H54 (cell line): ENCODE measurements at places on chromosomes 4 and X.
A peak's percentile ranks its signal among the peaks of the same experiment; 100 is the strongest.

DNA sequence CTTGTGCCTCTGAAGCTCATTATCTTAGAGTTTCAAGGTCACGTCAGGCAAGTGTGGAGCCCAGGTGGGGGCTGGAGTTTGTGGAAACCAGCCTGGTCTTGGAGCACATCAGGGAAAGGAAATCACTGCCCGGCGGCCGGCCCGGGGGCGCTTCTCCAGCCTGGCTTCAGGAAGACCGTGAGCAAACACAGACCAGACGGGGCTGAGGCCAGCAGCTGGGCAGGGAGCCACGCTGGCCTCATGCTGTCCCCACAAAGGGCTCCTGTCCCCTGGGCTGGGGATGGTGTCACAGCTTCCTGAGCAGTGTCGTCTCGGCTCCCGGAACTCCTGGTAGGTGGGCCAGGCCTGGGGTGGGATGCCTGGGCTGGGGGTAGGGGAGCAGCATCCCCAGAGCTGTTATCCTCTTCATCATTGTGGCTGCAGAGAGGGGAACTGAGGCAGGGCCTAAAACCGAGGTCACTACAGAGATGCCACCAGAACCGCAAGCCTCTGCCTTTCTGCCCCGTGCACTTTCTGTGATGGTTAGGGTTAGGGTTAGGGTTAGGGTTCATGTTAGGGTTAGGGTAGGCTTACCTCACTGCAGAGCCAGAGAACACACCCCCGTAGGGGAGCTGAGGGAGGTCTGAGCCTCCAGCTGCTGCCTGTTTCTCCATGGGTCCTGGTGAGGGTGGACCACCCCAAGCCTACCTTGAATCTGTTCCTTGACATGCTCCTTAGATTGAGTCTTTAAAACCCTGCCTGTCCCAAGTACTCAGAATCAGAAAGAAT is 77.5 kb downstream of the HTRA3 start:
- no peak for DNase-seq

- no peak for DNase-seq
Observed at GRCh38 chrX:140391313-140391712, 113.6 kb downstream of the SOX3 start.

GRCh38 chr4:3780347-3781171 is 14.4 kb downstream of the ADRA2C start:
- no peak for DNase-seq

- DNase-seq, result no peak
Observed at GRCh38 chr4:129481107-129481506, 385.2 kb downstream of the C4orf33 start.

DNA sequence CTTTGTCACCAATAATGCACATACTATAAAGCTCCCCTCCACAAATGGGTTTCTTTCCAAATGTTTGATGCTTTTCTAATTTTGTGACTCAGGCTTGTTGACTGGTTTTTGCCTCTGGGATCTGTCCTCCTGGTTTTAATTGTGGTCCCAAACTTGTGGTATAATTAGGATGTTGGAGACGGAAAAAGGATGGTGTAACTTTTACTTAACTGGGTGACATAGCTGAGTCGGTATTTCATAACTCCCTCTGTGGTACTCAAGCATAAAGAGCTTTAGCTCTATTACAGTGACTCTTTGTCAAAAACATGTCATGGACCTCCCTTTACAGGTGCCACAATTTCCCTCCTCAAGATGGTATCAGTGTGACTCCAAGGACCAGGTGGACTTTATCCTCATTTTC is 119.7 kb upstream of the RBPJ start:
- no peak for DNase-seq

GRCh38 chrX:79065696-79066095 is 78.8 kb upstream of the GPR174 start:
- no peak for DNase-seq

DNA sequence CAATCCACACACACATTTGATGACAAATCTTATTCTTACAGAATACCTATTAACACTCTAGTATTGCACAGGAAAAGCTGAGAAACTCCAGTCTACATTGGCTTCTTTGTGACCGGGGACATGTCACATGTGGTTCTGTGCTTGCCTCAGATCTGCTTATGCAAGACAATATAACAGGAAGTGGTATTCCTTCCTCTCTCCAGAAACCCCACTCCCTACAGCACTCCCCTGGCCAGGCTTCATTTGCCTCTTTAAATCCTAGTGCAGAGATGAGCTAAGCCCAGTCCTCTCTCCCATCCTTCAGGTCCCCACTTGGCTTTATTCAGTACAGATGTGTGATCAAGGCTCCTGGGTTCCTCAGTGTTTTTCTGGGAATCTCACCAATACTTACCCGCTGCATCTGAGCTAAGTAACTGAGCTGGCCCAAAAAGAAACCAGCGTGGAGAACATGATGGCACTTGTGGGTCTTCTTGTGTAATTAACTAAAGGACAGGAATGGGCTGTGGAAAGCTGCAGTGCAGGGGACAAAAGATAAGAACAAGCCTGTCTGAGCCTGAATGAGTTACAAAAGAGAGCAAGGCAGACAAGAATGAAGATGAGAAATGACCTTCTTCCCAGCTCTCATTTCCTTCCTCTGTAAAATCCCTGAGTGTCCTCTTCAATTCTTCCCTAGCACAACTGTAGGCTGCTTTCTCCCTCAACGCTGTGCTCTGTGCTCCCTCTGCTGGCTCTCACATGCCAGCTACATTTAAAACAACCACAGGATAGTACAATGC is 105.6 kb downstream of the HNRNPD start:
- DNase-seq, result no peak

- no peak for DNase-seq
Observed at GRCh38 chrX:118630848-118631247, 96.6 kb upstream of the IL13RA1 start.

GRCh38 chrX:19640693-19641374 is 125.5 kb upstream of the MAP3K15 start:
- DNase-seq, result no peak

GRCh38 chr4:142683997-142684396 is 162.1 kb downstream of the INPP4B start:
- DNase-seq, result no peak

DNA sequence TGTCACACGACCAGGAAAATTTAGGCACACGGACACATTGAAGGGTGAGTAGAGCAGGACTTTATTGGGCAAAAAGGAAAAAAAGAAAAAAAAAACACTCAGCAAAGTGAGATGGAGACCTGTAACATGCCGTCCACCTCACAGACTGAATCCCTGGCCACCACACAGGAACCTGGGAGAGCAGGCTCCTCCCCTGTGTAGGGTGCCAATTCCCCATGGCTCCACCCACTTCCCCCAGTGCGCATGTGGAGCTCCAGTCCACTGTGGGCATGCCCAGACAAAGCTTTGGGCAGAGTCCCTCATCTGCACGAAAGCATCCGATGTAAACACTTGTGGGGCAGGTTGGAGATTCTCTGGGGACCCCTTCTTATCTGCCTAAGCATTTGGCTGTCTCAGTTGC is 23.6 kb upstream of the CBR4 start:
- DNase-seq, result no peak

DNA sequence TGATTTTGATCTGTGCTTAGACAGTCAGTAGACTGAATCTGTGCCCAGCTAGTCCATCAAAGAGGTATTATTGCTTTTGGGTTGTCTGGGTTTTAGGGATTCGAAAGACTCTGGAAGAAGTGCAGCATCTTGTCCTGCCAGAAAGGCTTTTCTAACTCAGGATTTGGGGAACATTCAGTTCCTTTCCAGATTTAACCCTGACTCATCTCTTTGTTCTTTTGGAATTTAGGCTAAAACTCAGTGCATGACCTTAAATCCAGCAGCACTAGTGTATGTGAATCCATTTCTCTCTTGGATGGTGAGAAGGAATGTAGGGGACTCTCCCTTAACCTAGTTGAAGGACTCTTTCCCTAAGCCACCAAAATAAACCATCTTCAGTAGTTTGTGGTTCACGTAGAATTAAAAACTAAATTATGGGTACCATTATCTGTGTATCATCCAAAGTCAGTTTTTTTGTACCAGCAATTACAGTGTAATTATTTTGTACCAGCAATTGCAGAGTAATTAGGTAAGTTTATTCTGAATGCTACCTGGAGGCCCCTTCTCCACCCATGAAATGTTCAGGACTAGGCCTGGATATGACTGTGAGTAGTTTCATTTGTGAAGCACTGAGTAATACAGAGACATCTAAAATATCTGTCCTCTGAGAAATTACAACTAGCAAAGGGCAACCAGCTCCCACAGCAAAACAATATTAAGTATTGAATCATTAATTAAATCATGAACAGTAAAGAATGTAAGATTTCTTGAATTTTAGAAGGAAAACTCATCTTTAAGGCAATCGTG is 384.0 kb downstream of the TMA16 start:
- no peak for DNase-seq

DNA sequence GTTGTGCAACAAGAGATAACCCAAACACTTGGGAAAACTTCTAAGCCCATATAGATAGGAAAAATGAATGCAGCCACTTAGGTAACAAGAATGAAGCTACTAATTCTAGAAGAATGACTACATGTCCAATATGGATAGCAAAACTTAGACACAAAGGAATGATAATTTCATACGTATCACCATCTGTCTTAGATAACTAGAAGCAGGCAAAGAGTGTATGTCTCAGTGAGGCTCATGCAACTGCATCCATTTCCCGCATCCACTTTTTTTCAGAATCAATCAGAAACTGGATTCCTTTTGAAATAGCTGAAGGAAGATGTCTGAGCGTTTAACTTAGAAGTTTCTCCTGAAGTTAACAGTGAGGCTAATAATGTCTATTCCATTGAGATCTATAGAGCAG is 408.7 kb upstream of the PITX2 start:
- no peak for DNase-seq

DNA sequence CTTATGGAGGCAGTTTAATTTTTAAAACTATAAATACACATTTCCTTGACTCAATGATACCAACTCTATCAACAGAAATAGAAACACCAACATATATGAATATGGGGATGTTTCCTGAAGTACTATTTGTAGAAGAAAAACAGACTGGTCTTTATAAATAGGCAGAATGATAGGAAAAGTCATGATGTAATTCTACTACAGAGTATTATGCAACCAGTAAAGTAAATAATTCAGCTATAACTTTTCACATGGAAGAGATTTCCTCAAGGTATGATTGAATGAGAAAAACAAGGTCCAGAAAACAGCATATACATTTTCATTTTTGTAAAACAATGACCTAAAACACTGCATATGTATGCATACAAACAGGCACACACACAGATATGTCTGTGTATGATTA is 56.2 kb downstream of the GPRIN3 start:
- DNase-seq, result no peak

DNA sequence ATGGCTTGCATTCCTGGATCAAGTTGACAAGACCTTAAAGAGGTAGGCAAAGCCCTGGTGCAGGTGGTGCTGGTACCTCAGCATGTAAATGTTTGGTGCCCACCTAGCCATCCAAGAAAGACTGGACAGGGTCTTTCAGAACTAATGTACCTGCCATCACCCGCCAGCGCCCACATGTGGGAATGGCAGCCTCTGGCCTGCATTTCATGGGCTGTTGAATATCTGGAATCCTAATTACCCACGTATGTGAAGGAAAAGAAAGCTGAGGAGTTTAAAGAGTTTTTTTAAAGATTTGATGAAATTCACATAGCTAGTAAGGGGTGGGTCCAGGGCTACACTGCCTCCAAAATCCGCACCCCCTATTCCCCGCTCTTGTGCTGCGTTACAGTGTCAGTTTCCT is 8.6 kb upstream of the CCDC149 start:
- no peak for DNase-seq

- peak; percentile 14 for DNase-seq
Observed at GRCh38 chr4:139815778-139816601, 150.4 kb downstream of the MGST2 start.

DNA sequence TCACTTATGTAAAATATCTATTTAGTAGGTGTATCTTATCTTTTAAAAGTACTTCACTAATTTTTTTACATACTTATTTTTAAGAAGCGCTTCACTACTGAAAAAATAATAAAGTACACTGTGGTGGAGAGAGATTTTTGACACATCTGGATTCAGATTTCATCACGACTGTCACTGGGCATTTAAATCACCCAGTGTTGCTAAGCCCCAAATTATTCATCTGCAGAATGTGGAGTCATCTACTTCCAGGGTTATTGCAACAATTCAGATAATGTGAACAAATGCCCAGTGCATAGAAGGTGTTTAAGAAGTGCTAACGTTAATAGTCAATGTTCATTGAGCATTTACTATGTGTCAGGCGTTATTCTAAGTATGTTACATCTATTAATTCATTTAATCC is 41.8 kb downstream of the AASDH start:
- DNase-seq, result no peak
